Esophagus (tissue), 2 donors: ENCODE measurements at places on chromosomes 16 and 17. TPM values are rescaled to one million over a fixed set of nuclear protein-coding genes. Genes with fewer than 3 reads are reported as not detected.

Gene STH
- not detected for polyA plus RNA-seq

Gene TMEM107
- polyA plus RNA-seq: 8.9 TPM

Gene CLDN6
- polyA plus RNA-seq: 0.06 TPM

Gene GDE1
- 21.4 TPM for polyA plus RNA-seq

Gene PERCC1
- not detected for polyA plus RNA-seq
